ENCODE measurements at places on chromosomes 12 and 14.

- DNase-seq: no peak
Observed at GRCh38 chr12:55051197-55051947, 31.6 kb downstream of the NEUROD4 start.

GRCh38 chr12:110256780-110257431, 24.1 kb upstream of the ATP2A2 start:
- no peak for DNase-seq

DNA sequence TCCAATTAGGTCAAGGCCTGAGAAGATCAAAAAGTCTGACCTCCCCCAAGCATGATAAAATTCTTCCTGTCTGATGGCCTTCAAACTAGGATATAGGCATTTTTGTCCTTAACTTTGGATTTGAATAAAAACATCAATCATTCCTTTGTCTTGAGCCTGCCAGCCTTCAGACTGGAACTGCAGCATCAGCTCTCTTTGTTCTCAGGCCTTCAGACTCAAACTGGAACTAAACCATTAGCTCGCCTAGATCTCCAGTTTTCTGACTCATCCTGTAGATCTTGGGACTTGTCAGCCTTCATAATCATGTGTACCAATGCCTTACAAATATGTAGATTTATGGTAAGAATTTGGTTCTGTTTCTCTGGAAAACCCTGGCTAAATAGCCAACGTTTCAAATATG, 721.7 kb downstream of the GALC start:
- DNase-seq: peak; percentile 88

- DNase-seq: no peak
Observed at GRCh38 chr12:8629486-8630033, 16.9 kb upstream of the AICDA start.

DNA sequence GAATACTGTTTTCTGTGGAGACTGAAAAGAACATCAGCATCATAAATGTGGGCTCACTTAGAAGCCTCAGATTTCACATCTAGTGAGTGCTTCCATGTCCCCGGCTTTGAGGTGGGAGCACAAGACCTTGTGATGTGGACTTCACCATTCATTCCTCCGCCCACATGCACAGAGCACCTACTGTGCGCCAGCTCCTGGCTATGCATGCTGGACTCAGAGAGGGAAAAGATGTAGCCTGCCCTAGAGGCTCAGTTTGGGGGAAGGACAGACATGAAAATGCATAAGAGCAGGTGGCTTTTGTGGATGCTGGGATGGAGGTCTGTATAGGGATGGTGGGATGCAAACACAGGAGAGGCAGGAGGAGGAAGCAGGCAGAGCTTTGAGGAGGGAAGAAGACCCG, 65.0 kb downstream of the SERPINA3 start:
- no peak for DNase-seq

DNA sequence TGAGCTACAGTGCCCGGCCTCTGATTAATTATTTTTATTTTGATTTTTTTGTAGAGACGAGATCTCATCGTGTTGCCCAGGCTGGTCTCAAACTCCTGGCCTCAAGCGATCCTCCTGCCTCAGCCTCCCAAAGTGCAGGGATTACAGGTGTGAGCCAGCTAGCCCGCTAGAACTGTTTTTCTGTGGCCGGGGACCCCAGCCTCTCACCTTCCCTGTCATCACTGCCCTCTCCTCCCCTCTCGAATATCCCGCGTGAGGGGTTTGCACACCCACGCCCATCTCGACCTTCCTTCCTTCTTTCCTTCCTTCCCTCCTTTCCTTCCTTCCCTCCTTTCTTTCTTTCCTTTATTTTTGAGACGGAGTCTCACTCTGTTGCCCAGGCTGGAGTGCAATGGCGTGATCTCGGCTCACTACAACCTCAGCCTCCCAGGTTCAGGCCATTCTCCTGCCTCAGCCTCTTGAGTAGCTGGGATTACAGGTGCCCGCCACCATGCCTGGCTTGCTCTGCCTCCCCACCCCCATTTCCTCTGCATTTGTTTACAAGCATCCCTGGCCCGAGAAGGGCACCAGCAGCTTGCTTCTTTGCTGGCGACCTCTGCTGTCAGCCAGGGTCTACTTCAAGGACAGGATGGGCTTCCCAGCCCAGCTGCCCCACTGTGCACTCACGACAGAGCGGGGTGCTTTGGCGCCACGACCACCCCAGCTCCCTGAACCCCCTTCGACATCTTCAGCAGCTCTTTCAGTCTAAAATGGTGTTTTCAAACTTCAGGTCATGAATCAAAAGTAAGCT, 4.3 kb upstream of the TRAF3 start:
- no peak for DNase-seq

DNA sequence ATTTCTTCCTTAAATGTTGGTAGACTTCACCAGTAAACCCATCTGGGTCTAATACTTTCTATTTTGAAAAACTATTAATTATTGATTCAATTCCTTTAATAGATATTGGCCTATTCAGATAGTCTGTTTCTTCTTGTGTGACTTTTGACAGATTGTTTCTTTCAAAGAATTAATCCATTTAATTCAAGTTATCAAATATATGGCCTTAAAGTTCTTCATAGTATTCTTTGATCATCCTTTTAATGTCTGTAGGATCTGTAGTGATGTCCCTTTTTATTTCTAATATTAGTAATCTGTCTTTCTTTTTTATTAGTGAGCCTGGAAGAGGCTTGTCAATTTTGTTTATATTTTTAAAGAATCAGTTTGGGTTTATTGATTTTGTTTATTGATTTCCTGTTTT, 190.0 kb downstream of the SLC38A4 start:
- no peak for DNase-seq

Measured in foreskin melanocyte (primary cell).